Activated naive CD4-positive, alpha-beta T cell treated with anti-CD3 and anti-CD28 coated beads for 36 hours (primary cell): ENCODE measurements at places on chromosomes 3 and 15. TPM values are rescaled to one million over a fixed set of nuclear protein-coding genes. Genes with fewer than 3 reads are reported as not detected.
A peak's percentile ranks its signal among the peaks of the same experiment; 100 is the strongest.

- peak; percentile 56 for DNase-seq
These were observed 309.6 kb downstream of the TUSC7 start for GRCh38 chr3:117019082-117019713.

- DNase-seq: peak; percentile 36
These were observed 63.2 kb downstream of the HCN4 start for GRCh38 chr15:73305331-73306211.

The SPINK8 gene
- not detected for total RNA-seq

The MB21D2 gene
- 6.5 TPM for total RNA-seq

The SLC2A2 gene
- total RNA-seq: not detected
